ENCODE measurements at places on chromosomes 4 and X.

DNA sequence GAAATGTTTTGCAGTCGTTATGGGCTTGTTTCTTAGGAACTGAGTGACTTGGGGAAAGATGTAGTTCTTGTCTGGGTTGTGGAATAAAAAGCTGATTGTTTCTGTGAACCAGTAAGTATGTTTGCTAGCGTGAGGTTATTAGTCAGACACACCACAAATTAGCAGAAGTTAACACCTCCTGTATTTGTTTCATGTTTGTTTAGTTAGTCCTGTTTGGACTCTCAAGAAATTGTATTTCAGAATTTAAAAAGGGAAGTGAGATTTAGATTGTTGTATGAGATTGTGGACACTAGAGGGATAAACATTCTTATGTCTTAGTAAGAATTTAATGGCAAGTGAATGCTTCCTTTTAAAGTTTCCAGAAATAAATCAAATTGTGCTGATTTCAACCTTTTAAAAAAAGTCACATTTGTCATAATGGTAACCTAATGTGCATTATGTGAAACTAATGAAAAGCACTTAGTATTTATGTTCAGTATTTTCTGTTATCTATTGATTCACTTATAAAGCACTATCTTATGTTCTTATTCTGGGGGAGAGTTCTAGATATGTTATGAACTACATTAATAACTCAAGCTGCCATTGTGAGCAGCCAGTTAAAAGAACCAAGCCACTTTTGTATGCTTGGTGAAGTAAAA, 25.6 kb downstream of the ATP10D start:
- DNase-seq, result no peak

- DNase-seq, result no peak
Observed at GRCh38 chr4:112141366-112142138, 3.7 kb upstream of the FAM241A start.

GRCh38 chr4:29734343-29735213, 985.6 kb upstream of the PCDH7 start:
- DNase-seq, result no peak

DNA sequence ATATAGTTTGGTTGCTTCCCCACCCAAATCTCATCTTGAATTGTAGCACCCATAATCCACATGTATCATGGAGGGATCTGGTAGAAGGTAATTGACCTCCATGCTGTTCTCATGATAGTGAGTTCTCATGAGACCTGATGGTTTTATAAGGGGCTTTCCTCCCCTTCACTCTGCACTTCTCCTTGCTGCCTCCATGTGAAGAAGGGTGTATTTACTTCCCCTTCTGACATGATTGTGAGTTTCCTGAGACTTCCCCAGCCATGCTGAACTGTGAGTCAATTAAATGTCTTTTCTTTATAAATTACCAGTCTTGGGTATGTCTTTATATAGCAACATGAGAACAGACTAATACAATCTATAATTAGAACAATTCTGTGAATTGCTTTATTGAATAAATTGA, 11.9 kb upstream of the DCAF4L1 start:
- DNase-seq, result no peak

DNA sequence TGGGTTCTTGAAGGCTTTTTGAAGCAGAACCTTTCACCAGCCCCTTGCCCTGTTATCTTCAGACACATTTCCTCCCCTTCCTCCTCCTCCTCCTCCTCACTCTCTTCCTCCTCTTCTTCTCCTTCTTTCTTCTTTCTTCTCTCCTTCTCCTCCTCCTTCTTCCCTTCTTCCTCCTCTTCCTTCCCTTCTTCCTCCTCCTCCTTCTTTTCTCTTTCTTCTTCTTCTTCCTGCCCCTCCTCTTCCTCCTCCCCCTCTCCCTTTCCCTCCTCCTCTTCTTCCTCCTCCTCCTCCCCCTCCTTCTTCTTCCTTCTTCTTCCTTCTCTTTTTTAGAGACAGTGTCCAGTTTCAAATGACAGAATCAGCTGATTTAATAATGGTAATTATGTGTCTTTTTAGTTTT, 226.0 kb downstream of the DKK2 start:
- DNase-seq, result no peak

GRCh38 chr4:36208893-36209473, 35.3 kb downstream of the ARAP2 start:
- no peak for DNase-seq

- no peak for DNase-seq
Observed at GRCh38 chr4:6946497-6946896, 36.9 kb downstream of the TBC1D14 start.

DNA sequence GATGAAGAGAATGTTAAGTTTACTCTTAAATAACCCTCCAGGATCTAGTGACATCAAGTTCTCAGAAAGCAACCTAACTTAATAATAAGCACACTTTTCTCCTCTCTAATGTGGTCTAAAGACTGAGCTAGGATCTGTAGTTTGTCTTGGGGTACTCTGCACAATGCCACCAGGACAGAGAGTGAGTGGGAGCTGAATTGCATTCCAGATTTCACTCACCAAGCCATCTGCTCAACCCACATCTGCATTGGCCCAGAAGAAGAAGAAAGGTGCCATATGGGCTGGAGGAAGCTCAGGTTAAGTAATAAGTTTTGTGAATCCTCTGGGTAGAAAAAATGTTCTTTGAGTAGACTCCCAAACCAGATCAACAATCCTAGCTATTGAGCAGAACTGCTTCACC, 384.6 kb downstream of the PPP3CA start:
- DNase-seq, result no peak

DNA sequence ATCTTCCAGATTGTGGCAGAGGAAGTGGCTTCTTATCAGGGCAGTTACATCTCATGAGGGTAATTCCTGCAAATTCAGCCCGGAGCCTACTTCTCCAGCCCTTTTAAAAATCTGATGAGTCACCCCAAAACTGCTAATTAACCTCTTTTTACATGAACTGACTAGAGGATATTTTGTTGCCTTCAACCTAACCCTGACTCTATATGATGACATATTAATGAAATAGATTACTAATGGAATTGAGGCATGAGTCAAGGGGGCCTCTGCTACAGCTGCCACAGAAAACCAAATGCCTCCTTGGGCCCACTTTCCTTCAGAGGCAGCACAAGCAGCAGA, 72.5 kb downstream of the QRFPR start:
- DNase-seq, result no peak

Measured in esophagus squamous epithelium (tissue), 5 donors.